Vagina (tissue), 2 donors: ENCODE measurements at places on chromosomes 13 and 19. TPM values are rescaled to one million over a fixed set of nuclear protein-coding genes. Genes with fewer than 3 reads are reported as not detected.

Gene CA11
- 7.9 TPM for total RNA-seq

Gene BRSK1
- 10.1 TPM for total RNA-seq

GRCh38 chr13:84352946-84353345 lies 470.7 kb upstream of the SLITRK1 start:
- no peaks in the 10 kb centered on the region for H3K4me1 ChIP-seq
- DNase-seq = no peak
- H3K27me3 ChIP-seq = no peaks in the 10 kb centered on the region
- H3K36me3 ChIP-seq = no peaks in the 10 kb centered on the region
- H3K27ac ChIP-seq = no peak overlapping the region

GRCh38 chr13:51130348-51130747 lies 19.3 kb upstream of the C13orf42 start:
- H3K27ac ChIP-seq = no peak overlapping the region
- H3K4me3 ChIP-seq = no peak overlapping the region
- no peaks in the 10 kb centered on the region for H3K27me3 ChIP-seq
- no peaks in the 10 kb centered on the region for H3K36me3 ChIP-seq
- no peaks in the 10 kb centered on the region for H3K4me1 ChIP-seq

Gene ALKBH7
- 77.1 TPM for total RNA-seq
